ENCODE measurements at places on chromosomes 13 and 19.

DNA sequence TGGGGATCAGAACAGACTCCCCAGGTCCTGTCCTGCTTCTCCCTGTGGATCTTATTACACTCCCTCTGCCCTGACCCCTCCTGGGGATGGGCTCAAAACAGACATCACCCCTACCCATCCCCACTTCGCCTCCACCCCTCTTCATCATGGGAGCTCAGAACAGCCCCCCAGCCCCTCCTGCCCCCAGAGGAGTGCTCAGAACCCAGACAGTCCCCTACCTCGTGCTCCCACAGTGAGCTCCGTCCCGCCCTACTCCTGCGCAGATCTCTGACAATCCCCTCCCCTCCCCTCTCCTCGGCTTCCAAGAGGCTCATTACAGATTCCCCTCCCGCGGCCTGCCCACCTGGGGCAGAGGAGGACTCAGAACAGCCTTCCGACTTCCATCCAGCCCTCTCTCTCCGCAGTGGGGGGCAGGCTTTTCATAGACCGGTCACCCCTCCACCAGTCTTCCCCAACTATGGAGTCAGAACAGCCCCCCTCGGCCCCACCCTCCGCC lies 6.1 kb downstream of the NXNL1 start:
- H3K36me3 ChIP-seq = no peaks in the 10 kb centered on the region
- H3K27ac ChIP-seq = no peak overlapping the region
- DNase-seq = no peak
- peaks cover 65% of the 10 kb centered on the region for H3K27me3 ChIP-seq
- no peak overlapping the region for H3K4me3 ChIP-seq
- peaks cover 4% of the 10 kb centered on the region for H3K4me1 ChIP-seq

DNA sequence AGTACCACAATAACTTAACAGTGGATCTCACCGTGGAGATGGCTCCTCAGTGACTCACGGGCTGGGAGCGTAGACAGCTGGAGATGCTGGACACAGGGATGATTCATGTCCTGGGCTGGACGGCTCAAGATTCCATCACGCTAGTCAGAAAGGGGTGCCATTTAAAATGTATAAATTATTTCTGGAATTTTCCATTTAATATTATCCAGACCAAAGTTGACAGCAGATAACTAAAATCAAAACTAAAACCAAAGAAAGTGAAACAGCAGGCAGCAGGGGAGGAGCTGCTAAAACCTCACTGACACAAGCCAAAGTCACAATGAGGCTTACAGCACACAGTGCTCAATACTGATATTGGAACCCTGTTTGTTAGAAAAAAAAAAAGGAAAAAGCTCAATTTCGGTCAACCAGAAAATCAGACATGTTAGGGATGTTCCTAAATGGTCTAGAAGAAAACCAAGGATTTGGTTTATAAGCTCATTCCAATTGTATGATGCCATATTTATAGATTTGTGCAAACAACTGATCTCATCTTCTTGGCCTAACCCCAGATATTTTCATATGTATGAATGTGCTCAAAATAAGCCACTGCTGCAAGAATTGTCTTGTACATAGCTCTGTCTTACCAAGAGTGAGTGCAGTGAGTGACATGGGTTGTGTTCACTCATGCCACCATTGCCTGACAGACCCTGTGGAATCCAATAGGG lies 111.8 kb downstream of the SACS start:
- peaks cover 26% of the 10 kb centered on the region for H3K4me1 ChIP-seq
- no peaks in the 10 kb centered on the region for H3K36me3 ChIP-seq
- H3K27me3 ChIP-seq = no peaks in the 10 kb centered on the region
- peak overlapping the region; percentile 8 for H3K4me3 ChIP-seq

GRCh38 chr13:39451301-39451700 lies 151.7 kb downstream of the LHFPL6 start:
- H3K4me3 ChIP-seq = no peak overlapping the region
- peak overlapping the region; percentile 13 for H3K27ac ChIP-seq
- H3K4me1 ChIP-seq = peaks cover 46% of the 10 kb centered on the region

GRCh38 chr13:99896369-99897075 lies 75.0 kb downstream of the ZIC5 start:
- DNase-seq = no peak
- H3K36me3 ChIP-seq = no peaks in the 10 kb centered on the region
- H3K4me3 ChIP-seq = no peak overlapping the region
- H3K27ac ChIP-seq = no peak overlapping the region
- peaks cover 7% of the 10 kb centered on the region for H3K27me3 ChIP-seq

GRCh38 chr13:37960427-37960826 lies 90.9 kb upstream of the TRPC4 start:
- H3K4me3 ChIP-seq = no peak overlapping the region
- H3K27me3 ChIP-seq = no peaks in the 10 kb centered on the region
- H3K36me3 ChIP-seq = no peaks in the 10 kb centered on the region
- DNase-seq = no peak
- H3K4me1 ChIP-seq = no peaks in the 10 kb centered on the region

DNA sequence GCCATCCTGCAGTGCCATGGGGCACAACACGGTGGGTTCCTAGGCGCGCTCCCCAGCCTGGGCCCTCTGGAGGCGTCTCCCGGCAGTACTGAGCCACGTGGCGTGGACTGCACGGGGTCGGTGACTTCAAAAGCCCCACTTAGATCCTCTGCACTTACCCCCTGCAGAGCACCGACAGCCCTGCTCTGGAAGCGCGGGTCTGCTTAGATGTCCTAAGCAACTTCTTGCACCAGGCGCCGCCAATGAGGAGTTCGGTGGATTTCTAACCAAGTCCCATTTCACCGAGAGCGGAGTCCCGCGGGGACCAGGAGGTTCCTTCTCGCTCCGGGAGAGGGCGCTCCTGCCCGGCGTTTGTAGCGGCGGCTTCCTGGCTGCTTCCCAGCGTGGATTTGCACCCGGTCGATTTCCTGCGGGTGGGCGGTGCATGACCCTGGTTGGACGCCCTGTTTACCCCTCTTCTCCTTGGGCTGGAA lies 25.2 kb upstream of the ZNF845 start:
- no peak for DNase-seq
- H3K4me3 ChIP-seq = no peak overlapping the region
- H3K4me1 ChIP-seq = no peaks in the 10 kb centered on the region
- peaks cover 8% of the 10 kb centered on the region for H3K27me3 ChIP-seq
- H3K36me3 ChIP-seq = no peaks in the 10 kb centered on the region

DNA sequence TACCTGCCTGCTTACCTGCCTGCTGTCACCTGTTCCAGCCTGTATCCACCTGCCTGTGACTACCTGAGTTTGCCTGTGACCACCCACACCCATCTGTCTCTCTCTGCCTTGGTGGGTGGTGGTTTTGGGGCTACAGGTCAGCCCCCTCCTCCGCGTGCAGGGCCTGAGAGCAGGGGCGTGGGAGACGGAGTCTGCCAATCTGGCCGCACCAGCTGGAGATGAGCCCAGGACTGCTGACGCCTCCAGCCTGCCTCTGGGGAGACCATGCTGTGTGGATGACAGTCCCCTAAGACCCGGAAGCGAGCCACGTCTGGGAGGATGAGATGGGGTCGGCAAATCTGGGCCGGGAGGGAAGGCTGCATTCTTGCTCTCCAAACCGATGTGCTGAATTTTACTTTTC lies 15.9 kb upstream of the KCTD15 start:
- H3K4me3 ChIP-seq = no peak overlapping the region
- H3K36me3 ChIP-seq = no peaks in the 10 kb centered on the region
- H3K4me1 ChIP-seq = no peaks in the 10 kb centered on the region
- H3K27me3 ChIP-seq = no peaks in the 10 kb centered on the region
- H3K27ac ChIP-seq = no peak overlapping the region

GRCh38 chr19:34580408-34580807 lies 96.6 kb downstream of the SCGB2B2 start:
- H3K36me3 ChIP-seq = no peaks in the 10 kb centered on the region
- H3K27me3 ChIP-seq = no peaks in the 10 kb centered on the region
- H3K4me1 ChIP-seq = no peaks in the 10 kb centered on the region
- DNase-seq = no peak
- H3K4me3 ChIP-seq = no peak overlapping the region
- H3K27ac ChIP-seq = no peak overlapping the region
